Liver (tissue), 10 donors: ENCODE measurements at places on chromosomes 2 and 18. TPM values are rescaled to one million over a fixed set of nuclear protein-coding genes. Genes with fewer than 3 reads are reported as not detected.

ACSL3 gene
- 61.1 TPM for total RNA-seq

BOK gene
- total RNA-seq: 11.3 TPM

ZNF396 gene
- 1.1 TPM for total RNA-seq

FAM237A gene
- total RNA-seq: not detected

SULT6B1 gene
- total RNA-seq: not detected

SKOR2 gene
- not detected for total RNA-seq

PXDN gene
- 19.1 TPM for total RNA-seq

MFSD6 gene
- 2.9 TPM for total RNA-seq

MOGAT1 gene
- total RNA-seq: 5.1 TPM

DSC3 gene
- total RNA-seq: 0.05 TPM

REEP1 gene
- total RNA-seq: 1.0 TPM

SOX11 gene
- total RNA-seq: not detected

ECEL1 gene
- 1.8 TPM for total RNA-seq
